T-helper 9 cell (primary cell): ENCODE measurements at places on chromosomes 7 and 10.

DNA sequence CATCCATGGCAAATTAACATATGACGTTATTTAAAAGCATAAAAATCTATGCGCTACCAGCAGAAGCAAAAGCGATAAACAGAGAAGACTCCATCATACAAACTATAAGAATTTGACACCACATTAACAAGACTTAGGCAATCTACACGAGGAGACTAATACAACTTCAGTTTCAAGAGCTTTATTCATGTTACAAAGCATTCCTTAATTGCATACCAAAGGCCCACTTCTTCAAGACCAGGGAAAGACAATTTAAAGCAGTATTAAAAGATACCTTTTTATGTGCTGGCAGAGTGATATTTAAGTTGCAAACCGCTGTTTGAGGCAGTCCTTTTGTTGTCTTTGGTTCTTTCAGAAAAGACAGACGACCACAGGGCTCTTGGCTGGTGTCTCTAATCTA is 176.0 kb upstream of the CCDC6 start:
- no peak for DNase-seq

- no peak for DNase-seq
Observed at GRCh38 chr10:88115968-88116367, 252.5 kb downstream of the PTEN start.

DNA sequence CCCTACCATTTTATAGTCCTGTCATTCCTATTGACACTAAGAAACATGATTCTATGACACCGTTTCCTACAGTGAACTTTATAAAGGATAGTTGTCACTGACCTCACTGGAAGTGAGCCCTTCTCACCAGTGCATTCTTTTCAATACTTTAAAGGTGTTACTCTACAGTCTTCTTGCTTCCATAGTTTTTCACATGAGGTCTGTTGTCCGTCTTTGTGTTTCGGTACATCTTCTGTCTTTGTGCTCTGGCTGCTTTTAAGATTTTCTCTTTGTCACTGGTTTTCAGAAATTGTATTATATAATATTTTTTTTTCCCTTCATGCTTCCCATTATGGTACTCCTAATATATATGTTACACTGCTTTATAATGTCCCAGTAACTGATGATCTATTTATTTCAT is 174.2 kb downstream of the KIF20B start:
- no peak for DNase-seq

- no peak for DNase-seq
Observed at GRCh38 chr7:28104041-28104541, 76.5 kb downstream of the JAZF1 start.

- no peak for DNase-seq
Observed at GRCh38 chr7:138934367-138934766, 46.8 kb downstream of the KIAA1549 start.

- DNase-seq: no peak
Observed at GRCh38 chr7:17184805-17185689, 113.4 kb upstream of the AHR start.

DNA sequence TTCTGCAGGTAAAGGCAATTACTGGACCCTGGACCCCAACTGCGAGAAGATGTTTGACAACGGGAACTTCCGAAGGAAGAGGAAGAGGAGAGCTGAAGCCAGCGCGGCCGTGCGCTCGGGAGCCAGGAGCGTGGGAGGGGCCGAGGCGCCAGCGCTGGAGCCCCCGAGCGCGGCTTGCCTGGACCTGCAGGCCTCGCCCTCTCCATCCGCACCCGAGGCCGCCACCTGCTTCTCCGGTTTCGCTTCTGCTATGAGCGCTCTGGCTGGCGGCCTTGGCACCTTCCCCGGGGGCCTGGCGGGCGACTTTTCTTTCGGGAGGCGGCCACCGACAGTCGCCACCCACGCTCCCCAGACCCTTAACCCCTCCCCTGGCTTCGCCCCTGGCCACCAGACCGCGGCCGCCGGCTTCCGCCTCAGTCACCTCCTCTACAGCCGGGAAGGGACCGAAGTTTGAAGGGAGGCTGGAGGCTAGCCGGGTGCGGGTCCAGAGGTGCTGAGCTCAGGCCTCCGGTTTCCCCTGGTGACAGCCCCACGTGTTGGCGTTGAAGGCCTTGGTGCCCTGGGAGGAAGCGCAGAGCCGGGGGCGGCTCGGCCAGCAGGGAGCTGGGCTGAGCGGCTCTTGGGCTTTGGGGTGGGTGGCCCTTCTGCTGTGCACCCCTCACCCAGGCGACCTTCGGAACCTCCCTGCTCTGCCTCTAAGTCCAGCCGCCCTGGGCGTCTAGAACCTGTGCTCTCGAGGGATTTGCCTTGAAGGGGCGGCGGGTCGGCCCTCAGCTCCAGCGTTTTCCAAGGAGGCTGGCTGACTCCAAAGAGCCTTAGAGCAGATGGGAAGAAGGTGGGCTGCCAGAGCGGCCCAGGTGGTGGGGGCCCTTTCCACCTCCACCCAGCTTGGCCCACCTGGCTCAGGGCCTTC is 1.8 kb downstream of the FOXI2 start:
- no peak for DNase-seq

DNA sequence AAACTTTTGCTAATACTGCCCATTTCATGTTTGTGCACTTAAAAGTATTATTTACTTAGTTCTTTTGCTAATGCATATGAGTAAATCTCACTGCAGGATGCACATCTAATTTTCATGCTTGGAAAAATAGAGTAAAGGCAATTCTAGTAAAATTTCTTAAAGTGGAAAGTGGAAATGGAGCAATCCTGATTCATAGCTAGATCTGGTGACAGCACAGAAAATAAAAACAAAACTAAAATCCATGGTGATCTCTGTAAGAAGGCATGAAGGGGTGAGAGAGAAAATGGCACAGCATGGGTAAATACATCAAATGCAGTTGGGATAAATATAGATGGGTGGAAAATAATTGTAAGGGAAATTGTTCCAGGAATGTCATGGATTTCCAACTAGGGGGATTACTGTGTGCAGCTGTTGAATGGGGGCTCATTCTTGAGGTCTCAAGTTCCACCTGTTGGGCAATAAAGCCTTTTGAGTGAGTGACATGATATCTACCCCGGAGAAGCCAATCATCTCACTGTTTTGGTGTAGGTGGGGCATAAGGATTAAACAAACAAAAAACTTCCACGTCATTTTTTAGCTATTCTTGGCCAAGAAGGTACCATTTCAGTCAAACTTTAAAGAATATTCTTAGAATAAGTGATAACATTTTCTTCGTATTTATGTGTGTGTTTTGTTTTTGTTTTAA is 1.7 kb upstream of the MCU start:
- no peak for DNase-seq

- DNase-seq: no peak
Observed at GRCh38 chr7:50069613-50070012, 23.4 kb downstream of the ZPBP start.

DNA sequence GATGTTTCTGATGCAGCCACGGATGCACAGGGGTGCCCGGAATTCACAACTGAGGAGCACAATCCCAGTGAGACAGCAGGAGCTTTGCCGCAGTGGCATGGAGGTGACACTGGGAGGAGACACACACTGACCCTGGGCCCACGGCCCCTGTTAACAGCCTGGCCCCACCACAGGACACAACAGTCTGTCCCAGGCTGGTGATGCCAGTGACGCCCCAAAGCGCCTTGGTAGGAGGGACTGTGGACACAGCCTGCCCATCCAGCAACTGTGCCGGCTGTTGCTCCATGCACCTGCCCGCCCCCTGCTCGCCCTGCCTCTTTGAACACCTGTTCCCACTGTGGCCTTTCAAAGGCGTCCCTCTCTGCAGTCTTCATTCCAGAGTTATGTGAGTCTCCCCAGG is 49.8 kb downstream of the KLF6 start:
- no peak for DNase-seq

DNA sequence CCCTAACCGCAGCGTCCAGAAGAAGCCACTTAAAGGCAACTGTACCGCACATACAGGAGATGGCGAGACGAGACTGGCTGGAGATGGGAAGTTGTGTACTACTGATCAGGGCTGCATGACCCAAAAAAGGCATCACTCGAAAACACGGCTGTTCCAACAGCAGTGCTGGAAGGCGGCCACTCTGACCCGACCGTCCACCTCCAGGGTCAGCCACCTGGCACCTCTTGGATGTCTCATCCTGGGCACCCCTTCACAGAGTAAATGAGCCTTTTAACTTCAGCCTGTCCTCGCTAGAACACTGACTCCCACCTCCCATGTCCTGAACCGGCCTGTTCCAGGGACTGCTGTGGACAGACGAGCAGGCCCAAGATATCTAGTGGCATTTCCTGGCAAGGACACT is 180.7 kb downstream of the DIP2C start:
- DNase-seq: no peak

DNA sequence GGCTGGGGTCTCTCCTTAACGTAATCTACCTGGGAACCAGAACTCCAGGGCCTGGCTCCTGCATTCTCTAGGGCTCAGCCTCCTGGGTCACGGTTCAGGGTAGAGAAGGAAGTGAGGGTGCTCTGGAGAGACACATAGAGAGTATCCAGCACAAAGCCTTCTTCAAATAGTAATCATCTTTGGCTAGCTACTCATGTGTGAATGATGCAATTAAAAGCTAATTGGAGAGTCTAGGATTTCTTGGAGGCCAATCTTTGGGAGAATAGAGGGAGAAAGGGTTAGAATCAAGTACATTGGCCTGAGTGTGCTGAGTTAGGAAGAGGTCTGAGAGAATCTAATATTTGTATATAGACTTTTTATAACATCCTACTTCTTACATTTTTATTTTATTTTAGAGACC is 24.0 kb upstream of the MALRD1 start:
- no peak for DNase-seq

GRCh38 chr10:23200997-23201652 is 9.0 kb downstream of the PTF1A start:
- no peak for DNase-seq

DNA sequence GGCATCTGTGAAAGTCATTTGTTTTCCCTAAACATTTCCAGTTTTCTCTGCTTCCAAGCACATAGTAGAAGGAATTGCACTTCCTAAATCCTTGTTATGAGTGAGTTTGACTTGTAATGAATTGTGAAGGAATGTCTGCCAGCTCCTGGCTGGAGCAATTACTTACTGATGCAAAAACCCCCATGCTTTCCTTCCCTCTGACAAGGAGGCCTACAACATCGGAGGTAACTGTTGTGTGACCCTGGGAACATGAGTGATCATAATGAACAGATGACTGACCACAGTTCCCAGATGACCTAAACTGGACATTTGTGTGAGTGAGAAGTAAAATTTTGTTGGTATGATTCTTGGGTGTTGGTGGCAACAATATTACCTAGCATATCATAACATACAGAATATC is 21.4 kb upstream of the CPVL start:
- DNase-seq: no peak

DNA sequence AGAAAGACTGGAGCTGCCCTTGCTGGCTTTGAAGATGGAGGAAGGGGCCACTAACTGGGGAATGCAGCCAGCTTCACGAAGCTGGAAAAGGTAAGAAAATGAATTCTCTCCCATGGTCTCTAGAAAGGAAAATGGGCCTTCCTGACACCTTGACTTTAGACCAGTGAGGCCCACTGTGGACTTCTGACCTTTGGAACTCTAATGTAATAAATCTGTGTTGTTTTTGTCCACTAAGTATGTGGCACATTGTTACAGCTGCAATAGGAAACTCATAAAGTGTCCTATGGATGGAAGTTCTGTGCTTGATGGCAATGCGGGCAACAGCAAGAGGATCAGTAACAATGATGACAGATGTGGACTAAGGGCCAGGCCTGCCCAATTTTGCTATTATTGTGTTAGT is 20.9 kb downstream of the DNAJB9 start:
- no peak for DNase-seq

DNA sequence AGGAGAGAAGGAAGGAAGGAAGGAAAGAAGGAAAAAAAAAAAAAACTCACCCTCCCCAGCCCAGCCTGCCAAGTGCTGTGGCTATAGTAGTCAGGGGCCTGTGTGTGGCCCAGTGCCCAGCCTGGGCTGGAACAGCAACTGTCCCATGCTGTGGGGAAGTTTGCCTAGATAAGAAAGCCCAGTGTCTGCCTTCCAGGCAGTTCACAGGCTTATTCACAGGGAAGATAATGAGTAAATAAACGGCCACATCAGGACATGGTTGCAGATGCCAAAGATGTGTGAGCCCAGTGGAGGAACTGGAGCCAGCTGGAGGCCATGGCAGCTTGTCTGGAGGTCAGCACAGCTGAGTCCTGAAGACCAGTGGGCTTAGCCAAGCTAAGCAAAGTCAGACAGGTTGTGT is 132.4 kb upstream of the FOXK1 start:
- DNase-seq: no peak

DNA sequence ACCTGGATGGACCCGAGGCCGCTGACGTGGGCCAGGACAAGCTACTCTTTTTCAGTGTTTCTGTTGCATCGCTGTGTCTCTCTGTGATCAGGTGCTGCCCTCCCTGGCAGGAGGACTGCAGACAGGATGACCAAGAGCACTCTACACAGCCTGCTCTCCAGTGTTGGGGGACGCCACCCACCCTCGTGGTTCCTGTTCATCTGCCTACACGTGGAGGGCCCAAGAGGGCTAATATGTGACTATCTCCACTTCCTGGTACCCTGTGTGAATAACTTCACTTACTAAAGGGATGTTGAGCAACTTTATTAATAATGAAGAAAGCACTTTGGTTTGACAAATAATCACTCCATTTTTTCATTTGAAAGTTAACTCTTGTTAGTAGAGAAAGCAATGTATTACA is 101.3 kb downstream of the EGFR start:
- DNase-seq: no peak

GRCh38 chr10:125868372-125868975 is 12.6 kb downstream of the DHX32 start:
- DNase-seq: no peak
